ENCODE measurements at places on chromosomes 11 and 22. TPM values are rescaled to one million over a fixed set of nuclear protein-coding genes. Genes with fewer than 3 reads are reported as not detected.

- no peak for DNase-seq
Observed at GRCh38 chr11:103696123-103696522, 340.3 kb upstream of the DDI1 start.

RTN4RL2 gene
- total RNA-seq, result 1.5 TPM

- DNase-seq, result no peak
Observed at GRCh38 chr11:61654397-61654829, 25.8 kb upstream of the DAGLA start.

DNA sequence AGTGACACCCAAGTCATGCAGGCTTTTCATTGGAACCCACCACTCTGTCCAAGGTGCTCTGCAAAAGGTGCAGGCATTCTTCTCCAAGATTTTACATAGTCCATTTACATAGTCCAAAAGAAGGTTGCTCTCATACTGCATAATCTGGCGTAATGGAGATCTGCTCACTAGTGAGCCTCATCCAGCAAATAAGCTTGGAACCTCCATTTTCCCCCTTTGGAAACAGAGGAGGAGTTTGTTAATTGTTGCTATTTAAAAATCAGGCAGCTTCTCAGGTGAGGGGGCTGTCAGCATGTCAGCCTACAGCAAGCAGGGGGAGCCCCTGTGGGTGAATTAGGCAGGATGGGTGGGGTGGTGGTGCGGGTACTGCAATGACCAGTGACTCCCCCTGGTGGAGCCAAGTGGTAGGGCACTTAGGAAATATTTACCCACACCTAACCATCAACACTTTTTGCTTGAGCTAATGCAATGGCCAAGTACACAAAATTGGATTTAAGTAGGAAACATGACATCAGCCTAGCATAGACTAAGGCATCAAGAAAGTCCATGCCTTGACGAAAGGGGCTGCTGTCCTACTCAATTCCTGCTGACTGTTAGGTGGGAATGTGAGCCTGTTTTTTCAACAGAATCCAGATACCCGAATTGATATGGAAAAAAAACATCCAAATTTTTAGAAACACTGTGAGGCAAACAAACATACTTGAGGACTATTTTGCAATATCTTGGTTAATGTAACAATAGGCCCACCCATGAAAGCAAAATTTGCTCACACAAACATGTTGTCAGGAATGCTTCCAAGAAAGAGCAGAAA, 64.5 kb downstream of the AMBRA1 start:
- peak; percentile 58 for DNase-seq

DNA sequence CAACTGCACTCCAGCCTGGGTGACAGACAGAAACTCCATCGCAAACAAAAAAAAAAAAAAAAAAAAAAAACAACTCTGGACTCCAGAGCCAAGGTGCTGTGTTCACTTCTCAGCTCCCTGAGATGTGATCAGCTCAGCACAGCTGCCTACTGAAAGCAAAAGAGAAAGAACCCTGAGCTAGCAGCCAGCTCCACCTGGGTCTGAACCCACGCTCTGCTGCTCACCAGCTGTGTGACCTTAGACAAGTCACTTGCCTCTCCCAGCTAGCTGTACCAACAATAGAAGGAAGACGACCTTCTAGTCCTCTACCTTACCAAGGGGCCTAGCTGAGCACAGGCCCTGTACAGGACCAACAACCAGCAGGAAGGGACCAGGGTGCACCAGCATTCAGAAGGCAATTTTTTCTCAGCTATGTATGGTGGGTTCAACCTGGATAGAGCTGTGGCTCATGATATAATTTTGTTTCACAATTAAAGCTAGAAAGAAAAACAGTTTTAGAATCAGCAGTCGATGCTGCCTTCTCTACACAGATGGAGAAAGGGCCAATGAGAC, 3.8 kb downstream of the DGCR2 start:
- no peak for DNase-seq

ANKK1 gene
- total RNA-seq, result 1.4 TPM

DNA sequence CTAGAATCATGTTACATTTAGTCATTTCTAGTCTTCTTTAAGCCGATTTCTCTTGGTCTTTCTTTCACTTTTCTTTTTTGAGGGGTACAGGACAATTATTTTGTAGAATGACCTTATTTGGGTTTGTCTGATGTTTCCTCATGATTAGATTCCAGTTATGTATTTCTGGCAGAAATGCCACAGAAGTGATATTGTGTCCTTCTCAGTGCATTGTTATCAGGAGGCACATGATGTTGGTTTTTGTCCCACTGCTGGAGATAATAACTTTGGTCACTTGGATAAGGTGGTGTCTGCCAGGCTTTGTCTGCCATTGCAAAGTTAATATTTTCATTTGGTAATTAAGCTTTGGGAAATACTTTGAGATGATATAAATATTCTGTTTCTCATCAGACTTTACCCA, 100.3 kb downstream of the RRM1 start:
- no peak for DNase-seq

- no peak for DNase-seq
Observed at GRCh38 chr11:99822846-99823565, 802.3 kb downstream of the CNTN5 start.

OR51E2 gene
- 7.4 TPM for total RNA-seq

CRYBA4 gene
- total RNA-seq, result 1.1 TPM

GRCh38 chr11:74132833-74133232, 38.0 kb downstream of the C2CD3 start:
- DNase-seq, result no peak

KCNJ5 gene
- total RNA-seq, result 0.94 TPM
